ENCODE measurements at places on chromosomes 16 and 17.

DNA sequence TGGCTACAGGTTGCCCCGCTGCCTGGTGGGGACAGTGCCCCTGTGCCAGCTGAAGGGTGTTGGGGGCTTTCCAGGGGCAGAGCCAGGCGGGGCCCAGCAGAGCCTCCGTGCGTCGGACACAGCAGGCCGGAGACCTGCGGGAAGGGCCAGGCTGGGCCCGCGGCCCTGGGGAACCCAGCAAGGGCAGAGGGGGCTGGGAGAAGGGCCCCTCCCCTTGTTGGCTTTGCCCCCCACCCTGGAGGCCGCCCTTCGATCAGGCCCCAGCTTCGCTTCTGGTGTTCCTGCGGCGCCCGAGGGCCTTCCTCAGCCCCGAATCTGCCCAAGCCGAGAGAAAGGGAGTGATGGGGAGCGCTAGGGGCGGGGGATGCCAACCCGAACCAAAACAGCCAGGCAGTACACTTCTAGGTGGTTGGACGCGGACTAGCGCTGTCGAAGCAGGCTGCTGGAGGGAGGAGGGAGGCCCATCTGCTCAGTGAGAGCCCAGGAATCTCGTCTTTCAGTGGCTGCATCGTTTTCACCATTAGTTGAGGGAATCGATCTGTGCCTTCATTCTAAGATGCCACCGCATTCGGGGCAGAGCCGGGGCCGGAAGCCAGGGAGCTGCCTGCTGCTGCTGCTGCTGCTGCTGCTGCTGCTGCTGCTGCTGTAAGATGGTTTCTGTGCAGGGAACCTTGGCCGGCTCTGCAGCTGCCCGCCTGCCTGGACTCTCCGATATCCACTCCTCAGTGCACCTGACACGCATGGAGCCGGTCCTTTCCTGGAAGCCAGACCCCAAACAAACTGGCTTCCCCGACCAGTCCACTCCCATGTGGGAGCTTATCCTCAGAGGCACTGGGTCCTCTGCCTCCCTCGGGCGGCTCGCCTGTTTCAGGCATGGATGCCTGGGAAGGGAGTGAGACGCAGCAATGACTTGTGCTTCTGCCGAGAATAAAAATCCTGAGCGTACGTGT is 1.7 kb downstream of the JPH3 start:
- no peak for DNase-seq

- no peak for DNase-seq
Observed at GRCh38 chr16:82641336-82641984, 14.7 kb downstream of the CDH13 start.

GRCh38 chr17:61313461-61314326 is 85.9 kb upstream of the TBX2 start:
- no peak for DNase-seq

DNA sequence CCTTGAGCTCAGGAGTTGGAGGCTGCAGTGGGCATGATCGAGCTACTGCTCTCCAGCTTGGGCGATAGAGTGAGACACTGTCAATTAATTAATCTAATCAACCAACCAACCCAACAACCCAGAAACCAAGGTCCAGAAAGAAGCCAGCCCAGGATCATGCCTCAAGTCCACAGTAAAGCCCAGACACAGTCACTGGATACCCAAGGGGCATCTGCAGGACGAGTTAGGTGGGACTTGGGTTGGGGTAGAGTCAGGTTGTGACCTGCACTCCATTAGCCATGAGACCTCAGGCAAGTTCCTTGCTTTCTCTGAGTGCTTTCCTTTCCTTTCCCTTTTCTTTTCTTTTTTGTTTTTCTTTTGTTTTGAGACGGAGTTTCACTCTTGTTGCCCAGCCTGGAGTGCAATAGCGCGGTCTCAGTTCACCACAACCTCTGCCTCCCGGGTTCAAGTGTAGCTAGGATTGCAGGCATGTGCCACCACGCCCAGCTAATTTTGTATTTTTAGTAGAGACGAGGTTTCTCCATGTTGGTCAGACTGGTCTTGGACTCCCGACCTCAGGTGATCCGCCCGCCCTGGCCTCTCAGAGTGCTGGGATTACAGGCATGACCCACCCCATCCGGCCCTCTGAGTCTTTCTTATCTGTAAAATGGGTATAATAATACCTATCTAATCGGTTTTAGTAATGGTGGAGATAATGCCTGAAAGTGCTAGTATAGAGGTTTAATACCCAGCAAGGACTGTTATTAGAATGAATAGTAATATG is 3.5 kb upstream of the HSD17B1 start:
- DNase-seq, result no peak

GRCh38 chr17:4386406-4386805 is 19.9 kb upstream of the UBE2G1 start:
- DNase-seq, result no peak

GRCh38 chr17:55580596-55581133 is 69.4 kb upstream of the SMIM36 start:
- DNase-seq, result no peak

DNA sequence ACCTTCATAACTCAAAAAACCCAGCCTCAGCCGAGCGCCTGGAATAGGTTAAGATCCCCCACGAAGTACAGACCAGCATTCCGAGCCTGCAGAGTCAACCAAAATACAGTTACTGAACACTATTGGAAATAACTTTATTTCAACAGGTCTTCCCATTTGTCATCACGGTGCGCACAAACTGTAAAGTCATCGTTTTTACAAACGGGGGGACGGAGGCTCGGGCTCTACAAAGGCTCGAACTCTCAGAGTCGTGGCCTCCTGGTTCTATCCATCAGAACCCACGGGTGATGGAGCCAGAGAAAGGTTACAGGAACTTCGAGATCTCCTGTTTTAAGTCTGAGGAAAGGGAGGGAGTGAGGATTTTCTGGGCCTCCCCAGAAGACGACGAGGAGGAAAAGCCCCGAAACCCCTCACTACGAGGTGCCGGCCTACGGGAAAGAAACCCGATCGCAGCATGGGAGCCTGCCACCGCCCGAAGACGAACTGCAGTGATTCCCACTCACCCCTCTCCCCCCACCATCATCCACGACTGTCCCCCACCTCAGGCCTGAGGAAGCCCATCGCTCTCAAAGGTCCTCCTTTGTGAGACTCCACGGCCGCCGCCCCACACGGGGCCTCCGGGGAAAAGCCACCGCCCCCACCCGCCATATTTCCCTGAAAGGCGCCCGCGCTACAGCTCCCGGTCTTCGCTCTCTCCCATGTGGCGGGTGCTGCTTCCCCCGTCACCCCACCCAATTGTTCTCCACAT is 917 bp downstream of the YWHAE start:
- no peak for DNase-seq

- no peak for DNase-seq
Observed at GRCh38 chr16:55824473-55825000, 8.4 kb downstream of the CES1 start.

DNA sequence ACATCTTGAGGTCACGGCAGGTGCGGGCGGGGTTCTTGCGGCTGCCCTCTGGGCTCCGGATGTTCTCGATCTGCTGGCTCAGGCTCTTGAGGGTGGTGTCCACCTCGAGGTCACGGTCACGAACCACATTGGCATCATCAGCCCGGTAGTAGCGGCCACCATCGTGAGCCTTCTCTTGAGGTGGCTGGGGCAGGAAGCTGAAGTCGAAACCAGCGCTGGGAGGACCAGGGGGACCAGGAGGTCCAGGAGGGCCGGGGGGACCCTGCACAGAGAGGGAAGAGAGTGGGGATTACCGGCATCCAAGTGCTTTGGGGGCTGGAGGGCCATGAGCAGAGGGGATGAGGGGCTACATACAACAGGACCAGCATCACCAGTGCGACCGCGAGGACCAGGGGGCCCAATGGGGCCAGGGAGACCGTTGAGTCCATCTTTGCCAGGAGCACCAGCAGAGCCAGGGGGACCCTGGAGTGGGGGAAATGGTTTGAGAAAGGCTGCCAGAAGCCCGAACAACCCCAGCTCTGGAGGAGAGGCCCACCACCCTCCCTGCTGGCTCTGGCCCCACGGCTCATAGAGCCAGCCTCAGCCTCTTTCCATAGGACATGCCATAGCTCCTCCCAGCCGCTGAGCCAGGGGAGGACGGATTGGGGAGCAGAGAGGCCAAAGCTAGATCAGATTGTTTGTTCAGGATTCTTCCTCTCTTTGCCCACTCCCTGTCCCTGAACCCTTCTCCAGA is 14.6 kb downstream of the COL1A1 start:
- no peak for DNase-seq

GRCh38 chr17:19513897-19514488 is 19.7 kb upstream of the SLC47A1 start:
- DNase-seq, result peak; percentile 45

- no peak for DNase-seq
Observed at GRCh38 chr16:88060524-88061219, 109.4 kb downstream of the BANP start.

DNA sequence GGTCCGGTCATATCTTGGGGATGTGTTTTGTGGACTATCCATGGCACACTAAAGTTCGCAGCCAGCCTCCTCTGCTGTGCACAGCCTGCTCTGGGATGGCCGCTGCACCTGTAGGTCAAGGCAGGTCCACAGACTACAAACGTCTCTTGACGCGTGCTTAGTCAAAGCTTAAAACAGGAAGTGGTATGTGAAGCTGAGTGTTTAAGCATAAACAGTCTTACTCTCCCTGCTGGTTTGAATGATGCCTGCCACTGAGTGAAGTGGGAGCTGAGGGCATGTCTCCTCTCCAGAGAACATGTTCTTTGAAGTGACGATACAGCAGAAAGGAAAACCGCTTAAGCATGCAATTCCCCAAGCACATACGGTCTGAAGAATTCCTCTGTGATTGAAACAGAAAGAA is 365.6 kb downstream of the SLC39A11 start:
- DNase-seq, result no peak

DNA sequence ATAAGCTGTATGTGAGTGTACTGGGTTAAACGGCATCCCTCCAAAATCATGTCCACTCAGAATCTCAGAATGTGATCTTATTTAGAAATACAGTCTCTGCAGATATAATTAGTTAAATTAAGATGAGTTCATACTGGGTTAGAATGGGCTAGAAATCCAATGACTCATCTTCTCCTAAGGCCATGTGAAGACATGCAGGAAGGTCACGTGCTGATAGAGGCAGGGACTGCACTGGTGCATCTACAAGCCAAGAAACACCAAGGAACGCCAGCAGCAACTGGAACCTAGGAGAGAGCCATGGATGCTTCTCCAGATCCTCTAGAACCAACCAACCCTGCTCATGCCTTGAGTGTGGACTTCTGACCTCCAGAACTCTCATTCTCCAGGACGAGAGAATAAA is 241.0 kb downstream of the XYLT1 start:
- no peak for DNase-seq

- no peak for DNase-seq
Observed at GRCh38 chr17:11882716-11883115, 114.6 kb downstream of the ZNF18 start.

DNA sequence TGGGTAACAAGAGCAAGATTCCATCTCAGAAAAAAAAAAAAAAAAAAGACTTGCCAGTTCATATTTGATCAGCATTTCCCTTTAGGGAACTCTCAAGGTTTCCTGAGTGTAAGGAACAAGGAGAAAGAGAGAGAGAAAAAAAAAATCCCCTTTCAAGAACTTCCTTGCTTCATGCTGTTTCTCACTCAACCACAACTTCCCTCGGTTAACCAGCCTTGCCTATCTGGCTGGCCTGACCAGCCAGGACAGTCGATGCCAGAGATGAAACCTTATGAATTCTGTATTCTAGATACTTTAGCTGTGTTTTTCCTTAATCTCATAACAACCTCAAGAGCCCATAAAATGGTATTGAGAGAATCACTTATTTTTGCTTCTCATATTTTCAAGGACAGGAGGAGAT is 2.6 kb upstream of the N4BP1 start:
- DNase-seq, result no peak

DNA sequence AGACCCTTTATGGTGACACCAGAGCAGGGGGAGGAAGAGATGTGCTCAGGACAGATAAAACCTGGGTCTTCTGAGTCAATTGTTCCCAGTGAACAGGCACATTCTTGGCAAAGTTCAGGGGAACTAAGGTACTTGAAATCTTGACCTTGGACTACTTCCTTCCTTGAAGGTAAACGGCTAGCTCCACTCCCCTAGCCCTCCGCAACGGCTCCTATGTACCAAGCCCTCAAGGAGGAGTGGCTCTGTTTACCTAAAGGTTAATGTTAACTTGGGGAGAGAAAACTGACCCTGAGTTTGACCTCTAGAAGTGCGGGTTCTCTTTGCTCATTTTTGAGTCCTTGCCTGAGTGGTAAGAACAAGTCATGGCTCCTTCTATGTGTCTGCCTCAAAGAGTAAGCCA is 7.8 kb downstream of the TTLL6 start:
- DNase-seq, result no peak

DNA sequence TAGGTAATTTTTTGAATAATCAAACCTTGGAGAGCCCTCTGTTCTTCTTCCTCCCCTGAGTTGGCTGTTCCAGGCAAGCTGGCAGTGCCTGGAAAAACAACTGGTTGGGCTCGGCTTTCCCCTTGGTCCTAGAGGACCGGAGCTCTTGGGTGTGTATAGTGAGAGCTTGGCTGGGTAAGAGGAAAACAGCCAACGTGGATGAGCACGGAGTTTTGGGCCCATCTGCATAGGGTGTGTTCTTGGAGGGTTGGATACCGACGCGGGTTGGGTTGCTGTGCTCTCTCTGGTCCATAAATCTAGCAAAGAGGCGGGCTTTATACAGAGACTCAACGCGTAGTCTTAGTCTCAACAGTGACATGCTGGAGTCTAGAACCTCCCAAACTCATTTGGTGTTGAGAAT is 23.2 kb downstream of the ITGB3 start:
- DNase-seq, result no peak

- DNase-seq, result no peak
Observed at GRCh38 chr17:36594626-36595401, 3.1 kb downstream of the DHRS11 start.

- DNase-seq, result no peak
Observed at GRCh38 chr17:21425736-21426135, 49.6 kb downstream of the KCNJ12 start.

DNA sequence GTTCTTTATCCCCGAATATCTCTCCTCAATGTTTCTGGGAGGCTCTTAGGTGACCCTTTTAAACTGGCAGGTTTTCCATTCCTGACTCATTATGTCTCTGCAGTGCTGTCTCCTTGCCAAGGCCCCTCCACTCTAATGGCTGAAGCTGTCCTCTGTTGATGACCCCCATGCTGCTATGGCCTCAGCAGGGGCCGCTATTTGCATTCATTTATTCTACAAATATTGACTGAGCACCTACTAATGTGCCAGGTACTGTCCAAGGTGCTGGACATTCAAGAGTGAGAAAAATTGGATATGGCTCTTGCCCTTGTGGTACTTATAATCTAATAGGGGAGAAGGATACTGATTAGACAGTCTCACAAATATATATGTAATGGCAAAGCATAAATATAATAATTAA is 55.4 kb downstream of the GP2 start:
- no peak for DNase-seq

Data from activated naive CD4-positive, alpha-beta T cell (primary cell).